ENCODE measurements at places on chromosomes 2 and 18.

GRCh38 chr2:190979906-190980629 lies 33.9 kb downstream of the STAT1 start:
- DNase-seq, result no peak

DNA sequence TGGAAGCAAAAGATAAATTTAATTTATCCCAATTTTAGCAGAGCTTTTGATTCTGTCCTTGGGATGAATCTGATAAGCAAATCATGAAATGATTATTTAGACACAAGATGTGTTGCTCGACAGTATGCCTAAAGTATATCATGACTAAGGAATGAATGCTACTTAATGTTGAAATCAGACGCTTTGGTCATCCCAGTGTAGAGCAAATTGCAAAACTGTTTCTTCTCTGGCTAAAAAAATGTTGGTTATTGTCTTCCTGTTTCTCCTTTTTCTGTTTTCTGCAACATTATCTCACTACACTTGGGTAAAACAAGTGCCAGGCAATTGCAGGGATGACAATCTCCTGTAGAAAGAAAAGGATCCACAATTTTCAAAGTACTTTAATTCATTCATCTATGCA lies 66.4 kb downstream of the BABAM2 start:
- no peak for DNase-seq

DNA sequence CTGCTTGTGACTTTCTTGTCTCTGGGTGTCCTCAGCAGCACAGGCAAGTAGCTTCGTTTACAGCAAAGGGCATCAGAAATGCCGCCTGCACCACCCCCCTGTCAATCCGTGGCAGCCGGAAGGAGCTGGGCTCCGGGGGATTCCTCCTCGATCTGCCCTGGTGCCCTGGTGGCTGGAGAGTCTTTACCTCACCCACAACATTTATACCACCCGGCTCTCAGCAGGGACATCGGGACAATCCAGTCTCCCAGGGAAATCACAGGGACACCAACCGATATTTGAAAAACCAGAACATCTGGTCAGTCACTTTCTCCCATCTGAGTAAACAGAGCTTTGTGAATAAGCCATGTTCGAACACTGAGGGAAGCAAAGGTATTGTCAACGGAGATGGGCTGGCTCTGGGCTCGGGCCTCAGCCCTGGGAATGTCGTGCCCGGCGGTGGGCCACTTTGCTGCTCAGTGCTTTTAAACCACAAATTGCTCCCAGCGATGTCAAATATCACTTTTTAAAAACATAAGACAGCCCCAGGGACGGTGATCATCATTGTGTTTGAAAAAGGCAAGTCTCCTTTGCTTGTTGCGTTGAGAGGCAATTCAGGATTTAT lies 210.0 kb upstream of the SALL3 start:
- no peak for DNase-seq

- no peak for DNase-seq
Observed at GRCh38 chr2:8282858-8283252, 399.0 kb upstream of the ID2 start.

GRCh38 chr2:26758790-26759321 lies 5.2 kb upstream of the SLC35F6 start:
- no peak for DNase-seq

DNA sequence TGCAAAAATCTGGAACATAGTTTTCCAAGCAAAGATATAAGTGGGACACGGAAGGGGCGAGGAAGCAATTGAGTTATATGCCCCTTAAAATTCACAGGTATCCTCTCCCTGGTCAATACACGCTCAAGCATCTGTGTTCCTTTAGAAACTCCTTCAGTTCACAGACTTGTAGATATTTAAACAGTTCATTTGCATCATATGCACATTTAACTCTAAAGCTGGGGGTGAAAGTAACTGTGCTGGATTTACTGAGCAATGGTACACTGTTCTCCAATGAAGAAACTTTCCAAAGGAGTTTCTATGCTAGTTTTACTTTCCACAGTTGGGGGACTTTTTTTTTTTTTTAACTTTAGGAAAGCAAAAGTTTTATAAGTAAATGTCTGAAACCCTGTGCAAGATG lies 293.0 kb upstream of the TNP1 start:
- DNase-seq, result no peak

- no peak for DNase-seq
Observed at GRCh38 chr2:238907717-238908173, 59.9 kb downstream of the TWIST2 start.

- DNase-seq, result no peak
Observed at GRCh38 chr2:112709703-112710102, 11.1 kb upstream of the NT5DC4 start.

DNA sequence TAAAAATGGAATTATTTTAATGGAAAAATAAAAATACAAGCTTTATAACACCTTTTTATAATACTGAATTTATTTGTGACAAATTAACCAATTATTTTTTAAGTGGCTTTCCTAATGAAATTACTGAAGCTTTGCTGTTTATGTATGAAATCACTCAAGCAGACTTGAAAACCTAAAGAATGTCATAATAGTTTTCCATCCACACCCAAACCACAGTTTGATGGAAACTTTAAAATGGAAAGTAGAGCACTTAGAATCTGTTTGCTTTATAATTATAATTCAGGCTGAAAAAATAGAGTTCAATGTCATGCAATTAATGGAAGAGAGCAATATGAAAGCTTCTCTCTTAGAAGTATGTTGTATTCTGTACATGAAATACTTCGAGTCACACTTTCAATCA lies 31.6 kb upstream of the WDR75 start:
- DNase-seq, result no peak

DNA sequence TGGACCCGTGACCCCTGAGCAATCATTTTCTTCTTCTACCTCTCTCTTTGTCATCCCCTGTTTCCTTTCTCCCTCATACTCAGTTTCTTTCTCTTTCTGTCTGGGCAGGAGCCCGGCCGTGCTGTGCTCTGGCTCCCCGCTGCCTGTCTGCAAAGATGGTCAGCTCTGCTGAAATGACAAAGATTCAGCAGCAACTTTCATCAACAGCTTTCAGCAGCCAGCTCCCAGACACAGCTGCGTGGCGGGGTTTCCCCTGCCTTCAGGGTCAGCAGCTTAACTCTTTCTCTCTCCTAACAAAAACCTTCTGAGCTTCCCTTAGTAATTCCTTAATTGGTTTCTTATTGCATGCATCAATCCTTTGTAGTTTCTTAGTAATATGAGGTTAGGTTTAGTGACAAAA lies 1234.4 kb downstream of the CNTNAP5 start:
- no peak for DNase-seq

DNA sequence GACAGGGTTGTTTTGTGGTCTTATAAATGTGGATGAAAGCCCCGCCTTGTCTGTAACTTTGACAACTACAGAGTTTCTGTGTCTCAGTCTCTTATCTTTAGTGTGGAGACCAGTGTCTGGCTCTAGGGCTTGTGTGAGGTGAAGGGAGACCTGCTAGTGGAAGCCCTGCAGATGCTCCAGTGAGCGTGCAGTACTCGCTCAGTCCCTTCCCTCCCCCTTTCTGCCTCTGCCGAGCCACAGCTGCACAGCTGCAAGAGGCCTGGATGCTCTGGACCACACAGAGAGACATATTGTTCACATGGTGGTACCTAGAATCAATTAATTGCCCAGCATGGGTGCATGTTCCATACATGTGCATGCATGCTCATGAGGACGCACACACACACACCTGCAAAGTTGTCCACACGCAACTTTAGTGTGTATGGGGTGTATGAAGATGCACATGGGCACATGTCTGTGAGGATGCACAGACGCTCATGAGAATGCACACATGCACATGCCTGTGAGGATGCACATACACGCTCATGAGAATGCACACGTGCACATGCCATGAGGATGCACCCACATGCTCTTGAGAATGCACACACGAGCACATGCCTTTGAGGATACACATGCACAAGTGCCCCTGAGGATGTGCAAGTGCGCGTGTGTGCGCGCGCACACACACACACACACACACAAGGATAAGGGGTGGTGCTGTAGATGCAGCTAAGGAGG lies 282.1 kb upstream of the HS6ST1 start:
- no peak for DNase-seq

DNA sequence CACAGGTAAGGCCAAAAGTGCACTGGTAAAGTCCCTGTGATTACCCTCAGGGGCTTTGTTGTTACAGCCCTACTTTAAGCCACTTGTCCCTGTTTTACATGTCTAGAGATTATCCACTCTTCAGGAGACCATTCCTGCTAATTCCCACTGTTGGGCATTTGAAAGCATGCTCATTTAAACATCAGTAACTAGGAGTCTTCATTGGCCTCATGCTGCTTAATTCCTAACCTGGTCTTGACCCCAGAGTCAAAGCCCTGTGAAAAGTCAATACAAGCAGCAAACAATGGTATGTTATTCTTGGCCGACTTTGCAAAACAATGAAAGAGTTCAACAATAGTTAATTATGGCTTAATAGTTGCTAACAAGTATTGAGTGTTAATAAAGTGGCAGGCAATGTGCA lies 23.2 kb downstream of the AFF3 start:
- no peak for DNase-seq

DNA sequence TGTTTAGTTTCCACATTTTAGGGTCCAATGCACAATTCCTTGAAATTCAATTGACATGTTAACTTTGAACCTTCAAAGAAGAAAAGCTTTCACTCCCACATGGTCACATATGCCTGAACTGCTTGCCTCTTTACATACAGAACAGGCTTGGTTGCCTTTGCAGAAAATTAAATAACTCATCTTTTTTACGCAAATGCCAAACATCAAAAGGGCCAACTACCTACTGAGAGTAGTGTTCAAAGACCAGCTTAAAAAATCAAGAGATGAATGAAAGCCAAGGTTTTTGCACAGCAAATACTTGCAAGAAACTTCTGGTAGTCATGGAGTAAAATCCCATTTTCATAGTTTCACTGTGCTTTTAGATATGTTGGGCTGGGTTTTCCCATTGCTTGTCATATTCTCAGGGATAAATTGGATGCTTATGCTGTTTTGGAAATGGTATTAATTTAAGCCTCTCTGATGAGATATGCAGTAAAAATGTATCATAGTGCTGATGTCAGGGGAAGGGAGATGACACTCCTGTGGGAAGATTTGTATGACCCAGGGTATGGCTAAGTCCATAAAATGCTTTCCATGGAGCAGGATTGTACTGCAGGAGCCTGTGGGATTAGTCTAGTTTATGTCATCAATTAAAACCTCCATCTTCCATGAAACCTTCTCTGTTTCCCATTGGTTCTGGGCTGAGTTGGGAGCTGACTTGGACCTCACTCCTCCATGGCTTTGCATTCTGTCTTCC lies 60.6 kb upstream of the DARS1 start:
- no peak for DNase-seq

DNA sequence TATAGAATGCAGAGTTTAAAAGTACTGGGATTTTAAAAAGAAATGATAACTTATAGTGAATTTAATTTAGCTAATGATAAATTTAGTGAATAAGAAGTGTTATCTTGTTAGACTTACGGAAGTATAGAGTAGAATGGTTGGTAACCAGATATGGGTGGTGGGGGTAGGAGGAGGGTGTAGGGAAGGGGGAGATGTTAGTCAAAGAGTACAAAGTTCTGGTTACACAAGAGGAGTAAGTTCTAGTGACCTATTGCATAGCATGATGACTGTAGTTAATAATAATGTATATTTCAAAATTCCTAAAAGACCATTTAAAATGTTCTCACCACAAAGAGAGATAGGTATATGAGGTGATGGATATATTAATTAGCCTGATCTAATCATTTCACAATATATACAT lies 184.8 kb upstream of the STON1 start:
- DNase-seq, result no peak

GRCh38 chr18:47968006-47968676 lies 37.7 kb upstream of the SMAD2 start:
- peak; percentile 86 for DNase-seq

DNA sequence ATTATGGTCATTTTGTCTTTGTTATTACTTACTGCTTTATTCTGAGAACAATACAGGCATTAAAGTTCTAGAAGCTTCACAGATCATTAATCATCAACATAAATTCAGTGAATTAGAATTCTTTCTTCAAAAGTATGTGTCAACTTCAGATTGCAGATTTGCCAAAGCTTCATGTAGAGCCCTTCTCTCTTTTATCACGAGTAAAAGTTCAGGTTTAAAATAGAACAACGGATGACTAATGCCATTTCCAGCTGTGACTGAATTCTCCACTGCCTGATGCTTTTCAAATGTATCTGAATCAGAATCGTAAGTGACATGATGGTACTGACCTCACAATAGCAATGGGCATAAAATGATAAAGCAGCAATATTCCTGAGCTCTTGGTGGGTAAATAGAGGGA lies 116.0 kb downstream of the ABCA12 start:
- no peak for DNase-seq

- DNase-seq, result no peak
Observed at GRCh38 chr2:219296631-219297391, 12.4 kb downstream of the PTPRN start.

GRCh38 chr2:127015106-127015910 lies 91.6 kb downstream of the BIN1 start:
- DNase-seq, result no peak

DNA sequence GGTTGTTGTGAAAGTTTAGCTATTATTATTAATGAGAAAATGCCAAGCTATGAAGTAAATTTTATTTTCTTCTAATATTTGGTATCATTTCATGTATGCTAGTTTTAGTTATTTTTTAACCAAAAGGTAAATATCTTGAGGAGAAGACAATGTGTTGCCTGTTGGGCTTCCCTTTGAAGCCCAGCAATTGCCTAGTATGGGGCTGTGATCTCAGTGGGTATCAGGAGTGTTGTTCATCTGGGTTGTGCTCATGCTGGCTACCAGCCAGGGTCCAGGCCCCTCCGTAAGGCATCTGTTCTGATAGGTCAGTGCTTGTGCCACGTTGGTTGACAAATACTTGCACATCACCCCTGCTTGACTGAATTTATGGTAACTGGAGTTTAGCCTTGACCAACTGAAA lies 38.0 kb upstream of the DARS1 start:
- DNase-seq, result no peak

DNA sequence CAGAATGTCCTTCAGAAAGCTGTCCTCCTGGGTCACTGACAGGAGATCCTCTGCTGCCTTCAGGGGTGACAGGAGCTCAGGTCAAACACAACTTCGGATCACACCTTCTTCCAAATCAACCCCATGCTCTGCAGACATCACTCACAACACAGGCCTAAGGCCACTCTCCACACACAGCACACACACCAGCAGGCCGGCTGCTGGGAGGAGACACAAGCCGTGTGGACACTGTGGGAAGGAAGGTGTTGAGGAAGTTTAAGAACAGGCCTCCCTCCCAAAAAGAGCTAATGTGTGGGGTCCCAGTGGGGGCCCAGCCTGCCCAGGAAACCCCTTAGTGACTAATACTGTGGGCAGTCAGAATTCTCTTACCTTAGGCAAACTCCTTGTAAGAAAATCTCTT lies 290.3 kb upstream of the ID2 start:
- DNase-seq, result no peak

GRCh38 chr2:201769666-201770373 lies 10.9 kb downstream of the ALS2 start:
- no peak for DNase-seq

GRCh38 chr2:19426941-19427340 lies 68.5 kb upstream of the OSR1 start:
- DNase-seq, result no peak

- DNase-seq, result no peak
Observed at GRCh38 chr2:10787176-10787968, 25.2 kb downstream of the PDIA6 start.

GRCh38 chr2:133862400-133862977 lies 294.2 kb upstream of the NCKAP5 start:
- no peak for DNase-seq

- no peak for DNase-seq
Observed at GRCh38 chr2:105747991-105748390, 3.3 kb downstream of the NCK2 start.

- no peak for DNase-seq
Observed at GRCh38 chr2:143397884-143398614, 268.8 kb downstream of the ARHGAP15 start.
